ENCODE measurements at places on chromosomes 12 and 14. TPM values are rescaled to one million over a fixed set of nuclear protein-coding genes. Genes with fewer than 3 reads are reported as not detected.

Gene OR4E2
- total RNA-seq = not detected

Gene KCNK13
- 0.30 TPM for total RNA-seq

Gene COX8C
- not detected for total RNA-seq

Gene HHIPL1
- 0.19 TPM for total RNA-seq

Gene RHNO1
- 52.3 TPM for total RNA-seq

Gene RBP5
- not detected for total RNA-seq

Gene CCDC175
- not detected for total RNA-seq

Gene RNASE2
- not detected for total RNA-seq

Gene SCYL2
- 31.2 TPM for total RNA-seq

Gene CD163L1
- not detected for total RNA-seq

Gene POTEG
- not detected for total RNA-seq

Gene EIF2S3B
- total RNA-seq = 0.26 TPM

Gene TPH2
- not detected for total RNA-seq

Gene IAPP
- total RNA-seq = not detected

Gene MMP17
- total RNA-seq = 0.32 TPM

Gene TAS2R50
- 1.7 TPM for total RNA-seq

Gene FZD10
- total RNA-seq = not detected

Gene TAS2R10
- 0.48 TPM for total RNA-seq

Gene RNU4-1
- total RNA-seq = 2,470 TPM

Gene TSPAN8
- total RNA-seq = not detected

Gene PLEKHA5
- total RNA-seq = 10.4 TPM

Gene SDR9C7
- not detected for total RNA-seq

Gene MAP1LC3B2
- total RNA-seq = 0.97 TPM

Gene PIANP
- 1.4 TPM for total RNA-seq

Gene STXBP6
- not detected for total RNA-seq

Gene PLEKHG7
- total RNA-seq = not detected

Gene ZDHHC22
- total RNA-seq = not detected

Gene ARHGAP9
- 225 TPM for total RNA-seq

Gene FLVCR2
- 8.5 TPM for total RNA-seq

Gene KCNJ8
- not detected for total RNA-seq

Gene BIN2
- 45.8 TPM for total RNA-seq

Gene ACTR10
- total RNA-seq = 37.0 TPM

Gene SERPINA10
- not detected for total RNA-seq

Gene FIGNL2
- 0.50 TPM for total RNA-seq

Gene MGAT4C
- total RNA-seq = not detected

Gene SERPINA6
- 0.61 TPM for total RNA-seq

Gene SALL2
- 1.2 TPM for total RNA-seq

Gene PIK3C2G
- total RNA-seq = not detected

Gene TAMALIN
- total RNA-seq = 3.5 TPM

Gene PRH2
- not detected for total RNA-seq

Gene HOXC12
- total RNA-seq = not detected

Gene SLC6A13
- total RNA-seq = 0.32 TPM

Gene FSCB
- not detected for total RNA-seq

Gene SOCS2
- 29.4 TPM for total RNA-seq

Gene LRRK2
- total RNA-seq = 0.26 TPM

Gene UBE2N
- total RNA-seq = 128 TPM

Gene SVOP
- total RNA-seq = not detected

Gene RAPGEF3
- total RNA-seq = 1.4 TPM
